Esophagus squamous epithelium (tissue), 5 donors: ENCODE measurements at places on chromosomes 6 and 20. TPM values are rescaled to one million over a fixed set of nuclear protein-coding genes. Genes with fewer than 3 reads are reported as not detected.

GRCh38 chr6:22906091-22906549 is 336.8 kb downstream of the HDGFL1 start:
- DNase-seq: no peak

PGC gene
- not detected for total RNA-seq

GRCh38 chr6:168315596-168315995 is 4.0 kb downstream of the DACT2 start:
- DNase-seq: no peak

PIM1 gene
- total RNA-seq: 92.5 TPM

SIRT5 gene
- 4.2 TPM for total RNA-seq

RSPO3 gene
- 1.1 TPM for total RNA-seq

DNA sequence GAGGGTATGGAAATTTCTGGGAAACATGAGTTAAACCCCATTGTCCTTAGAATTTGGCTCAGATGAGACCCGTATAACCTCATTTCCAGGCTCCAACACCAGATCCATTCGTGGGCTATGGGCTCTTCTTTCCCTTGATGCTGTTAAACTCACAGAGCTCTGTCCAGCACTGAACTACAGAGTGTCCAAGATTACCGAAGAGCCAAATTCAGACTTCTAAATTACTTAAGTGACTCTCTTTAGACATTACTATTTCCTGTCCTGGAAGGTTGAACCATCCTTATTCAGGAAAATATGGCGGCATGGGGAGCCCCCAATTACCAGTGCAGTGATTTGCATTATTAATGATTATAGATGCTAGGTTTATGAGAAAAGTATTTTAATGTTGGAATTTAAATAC is 124.9 kb upstream of the EDN1 start:
- no peak for DNase-seq

GRCh38 chr6:161630674-161631073 is 356.8 kb upstream of the AGPAT4 start:
- DNase-seq: no peak

ESR1 gene
- total RNA-seq: not detected

ARHGAP40 gene
- 14.8 TPM for total RNA-seq

- DNase-seq: no peak
Observed at GRCh38 chr20:51680067-51680749, 88.0 kb downstream of the ATP9A start.

GRCh38 chr6:52482903-52483670 is 62.9 kb downstream of the EFHC1 start:
- no peak for DNase-seq

PGM3 gene
- 20.6 TPM for total RNA-seq

DNA sequence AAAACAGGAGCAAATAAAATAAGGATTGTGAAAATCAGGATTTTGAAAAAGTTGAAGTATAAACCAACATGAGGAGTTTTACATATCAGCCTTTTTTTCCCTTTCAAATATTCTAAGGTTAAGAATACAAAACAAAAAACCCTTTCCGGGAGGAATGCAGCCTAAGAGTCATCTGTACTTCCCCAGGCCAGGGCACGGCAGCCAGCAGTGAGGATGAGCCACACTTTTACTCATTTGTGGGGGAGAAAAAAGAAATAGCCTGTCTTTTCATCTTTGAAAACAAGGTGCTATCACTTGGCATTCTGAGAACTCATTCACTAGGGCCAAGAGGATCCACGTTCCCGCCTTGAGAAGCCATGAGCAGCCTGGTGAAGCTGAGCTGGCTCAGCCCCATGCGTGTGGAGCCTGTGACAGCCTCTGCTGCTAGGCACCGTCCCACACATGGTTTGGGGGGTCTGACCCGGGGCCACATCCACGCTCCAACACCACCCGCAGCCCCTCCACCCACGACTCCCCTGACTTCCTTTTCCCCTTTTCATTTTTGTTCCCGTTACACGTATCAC is 11.2 kb downstream of the SLC22A1 start:
- no peak for DNase-seq

FKBP1C gene
- 0.35 TPM for total RNA-seq

PREX1 gene
- 7.0 TPM for total RNA-seq

GRCh38 chr20:32064667-32065066 is 12.6 kb downstream of the HCK start:
- no peak for DNase-seq

DNA sequence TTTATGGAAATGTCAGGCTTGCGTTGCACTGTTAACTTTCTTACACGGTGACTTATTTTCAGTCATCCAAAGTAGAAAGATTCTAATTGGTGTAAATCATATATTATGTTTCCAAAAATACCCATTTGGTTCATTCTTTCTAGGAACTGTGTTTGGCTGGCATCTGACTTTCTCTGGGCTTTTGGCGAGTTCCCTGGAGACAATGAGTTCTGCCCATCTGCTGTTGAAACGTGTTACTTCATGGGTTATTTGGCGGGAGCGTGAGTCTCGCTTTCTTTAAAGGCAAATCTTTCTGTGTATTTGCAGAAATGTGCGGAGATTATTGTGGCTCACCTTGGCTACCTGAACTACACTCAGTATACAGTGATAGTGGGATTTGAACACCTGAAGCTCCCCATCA is 29.5 kb downstream of the TMEM181 start:
- no peak for DNase-seq

- DNase-seq: no peak
Observed at GRCh38 chr20:11937230-11937629, 19.5 kb downstream of the BTBD3 start.

UBE2C gene
- 17.8 TPM for total RNA-seq

DNA sequence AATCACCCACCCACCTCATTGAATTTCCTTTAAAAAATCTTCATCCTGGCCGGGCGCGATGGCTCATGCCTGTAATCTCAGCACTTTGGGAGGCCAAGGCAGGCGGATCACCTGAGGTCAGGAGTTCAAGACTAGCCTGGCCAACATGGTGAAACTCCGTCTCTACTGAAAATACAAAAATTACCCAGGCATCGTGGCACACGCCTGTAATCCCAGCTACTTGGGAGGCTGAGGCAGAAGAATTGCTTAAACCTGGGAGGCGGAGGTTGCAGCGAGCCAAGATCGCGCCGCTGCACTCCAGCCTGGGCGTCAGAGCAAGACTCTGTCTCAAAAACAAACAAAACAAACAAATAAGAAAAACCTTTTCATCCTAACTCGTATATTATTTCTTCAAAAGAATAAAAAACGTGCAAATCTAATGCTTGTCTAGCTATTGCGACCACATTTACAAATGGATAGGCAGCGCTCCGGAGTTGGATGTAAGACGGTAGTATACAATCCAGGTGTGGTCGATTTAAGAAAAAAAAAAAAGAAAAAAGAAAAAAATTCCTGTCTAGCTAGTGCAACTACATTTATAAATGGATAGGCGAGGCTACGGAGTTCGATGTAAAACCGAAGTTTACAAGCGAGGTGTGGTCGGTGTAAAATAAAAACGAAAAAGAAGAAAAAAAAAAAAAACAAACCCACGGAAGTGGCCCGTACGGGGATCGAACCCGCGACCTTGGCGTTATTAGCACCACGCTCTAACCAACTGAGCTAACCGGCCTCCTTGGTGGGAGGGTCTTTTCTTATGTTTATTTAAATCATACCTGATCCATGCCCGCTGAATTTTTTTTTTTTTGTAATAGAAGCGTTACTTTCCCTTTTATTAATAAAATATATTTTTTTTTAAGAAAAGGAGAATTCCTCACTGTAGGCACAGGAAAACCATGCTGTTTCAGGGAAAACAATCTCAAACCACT is 70.7 kb upstream of the PRSS16 start:
- no peak for DNase-seq

FAM8A1 gene
- total RNA-seq: 13.7 TPM

DNA sequence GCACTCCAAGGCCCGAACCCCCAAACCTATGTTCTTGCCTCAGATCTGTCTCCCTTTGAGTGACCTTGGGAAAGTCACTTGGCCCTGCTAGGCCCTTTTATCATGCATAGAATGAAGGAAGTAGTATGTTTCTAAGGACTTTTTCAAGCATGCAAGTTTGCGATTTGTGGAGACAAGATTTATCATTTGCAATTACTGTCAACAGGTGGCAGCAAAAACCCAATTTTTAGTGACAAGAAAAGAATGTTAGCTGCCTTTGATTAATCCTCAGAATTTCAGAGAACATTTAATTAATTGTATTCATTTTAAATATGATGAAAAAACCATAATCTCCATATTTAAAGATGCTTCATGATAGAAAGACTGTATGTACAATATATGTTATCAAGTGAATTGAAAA is 28.3 kb upstream of the PREP start:
- DNase-seq: no peak

- DNase-seq: no peak
Observed at GRCh38 chr20:6037082-6037481, 16.8 kb downstream of the LRRN4 start.

- no peak for DNase-seq
Observed at GRCh38 chr20:62143081-62143956, at the start of the genes PSMA7 and SS18L1. TSS of gene PSMA7 (minus strand) at chr20:62143394. CDS start at chr20:62143303, 91 bp downstream. TSS of gene SS18L1 (plus strand) at chr20:62143769. CDS start at chr20:62143821, 52 bp downstream.

DNA sequence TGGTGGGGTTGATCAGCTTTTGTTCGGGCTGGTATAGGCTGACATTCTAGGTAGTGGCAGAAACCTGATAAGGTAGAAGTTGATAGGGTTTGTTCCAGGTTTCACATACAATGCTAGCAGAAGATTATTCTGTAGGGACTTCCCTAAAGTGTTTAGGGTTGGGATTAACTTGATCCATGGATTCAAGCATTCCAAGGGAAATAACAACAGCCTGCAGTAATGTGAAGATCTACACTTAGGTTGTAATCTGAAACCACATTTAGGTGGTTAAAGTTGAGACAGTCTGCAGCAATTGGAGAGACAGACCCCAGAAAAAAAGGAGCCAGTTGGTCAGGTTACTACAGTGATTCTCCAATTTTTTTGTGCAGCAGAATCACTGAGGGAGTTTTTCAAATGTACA is 56.1 kb downstream of the GJA1 start:
- DNase-seq: no peak

LTA gene
- not detected for total RNA-seq

DNA sequence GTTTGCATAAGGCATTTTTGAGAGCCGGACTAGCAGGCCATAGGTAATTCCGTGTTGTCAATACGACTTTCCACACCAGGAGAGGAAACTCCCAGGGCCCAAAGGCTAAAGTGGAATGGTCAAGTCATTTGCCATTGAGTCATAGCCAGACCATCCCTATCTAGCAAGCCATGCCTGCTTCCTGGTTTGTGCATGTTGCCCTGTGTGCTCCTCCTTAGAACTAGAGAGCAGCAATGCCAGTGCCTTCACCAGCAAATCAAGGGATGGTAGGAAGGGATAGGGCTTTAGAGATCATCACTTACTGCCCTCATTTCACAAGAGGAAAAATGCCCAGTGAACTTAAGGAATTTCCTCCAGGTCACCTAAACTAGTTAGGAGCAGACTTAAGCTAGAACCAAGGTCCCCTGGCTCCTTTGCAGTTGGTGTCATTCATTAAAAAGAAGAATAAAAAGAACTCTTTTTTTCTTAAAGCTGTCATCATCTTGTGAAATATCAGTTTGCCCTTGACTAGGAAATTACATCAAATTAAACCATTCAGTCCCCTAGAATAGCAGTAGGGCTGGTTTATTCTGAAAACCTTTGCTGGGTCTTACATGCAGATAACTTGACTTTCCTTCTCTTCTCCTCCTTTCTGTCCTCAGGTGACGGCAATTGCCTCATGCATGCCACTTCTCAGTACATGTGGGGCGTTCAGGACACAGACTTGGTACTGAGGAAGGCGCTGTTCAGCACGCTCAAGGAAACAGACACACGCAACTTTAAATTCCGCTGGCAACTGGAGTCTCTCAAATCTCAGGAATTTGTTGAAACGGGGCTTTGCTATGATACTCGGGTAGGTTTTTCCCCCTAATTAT is 7.4 kb downstream of the TNFAIP3 start:
- DNase-seq: no peak

GRCh38 chr6:56595490-56596122 is 47.1 kb downstream of the DST start:
- DNase-seq: no peak

TSPO2 gene
- not detected for total RNA-seq

ILRUN gene
- 47.6 TPM for total RNA-seq

OPN5 gene
- not detected for total RNA-seq
